ENCODE measurements at places on chromosomes 6 and 20.

DNA sequence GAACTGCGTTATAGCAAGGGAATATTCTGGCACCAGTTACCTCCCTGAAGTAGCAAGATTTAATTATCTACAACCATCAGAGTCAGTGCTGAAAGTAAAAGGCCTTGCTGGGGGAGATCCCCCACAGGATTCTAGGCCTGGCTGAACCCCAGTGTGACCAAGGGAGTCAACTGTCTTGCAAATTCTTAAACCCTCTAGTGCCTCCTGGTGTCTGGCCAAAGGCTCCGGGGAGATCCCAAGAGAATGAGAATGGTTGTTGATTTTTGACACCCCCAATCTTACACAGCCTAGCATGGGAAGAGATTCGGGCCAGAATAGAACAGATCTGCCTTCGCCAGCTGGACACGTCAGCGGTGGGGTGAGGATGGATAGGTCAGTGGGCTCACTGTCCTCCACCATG, 179.4 kb downstream of the ERMARD start:
- no peak for DNase-seq

- no peak for DNase-seq
Measured at GRCh38 chr6:13395272-13396237, 67.2 kb upstream of the TBC1D7 start.

DNA sequence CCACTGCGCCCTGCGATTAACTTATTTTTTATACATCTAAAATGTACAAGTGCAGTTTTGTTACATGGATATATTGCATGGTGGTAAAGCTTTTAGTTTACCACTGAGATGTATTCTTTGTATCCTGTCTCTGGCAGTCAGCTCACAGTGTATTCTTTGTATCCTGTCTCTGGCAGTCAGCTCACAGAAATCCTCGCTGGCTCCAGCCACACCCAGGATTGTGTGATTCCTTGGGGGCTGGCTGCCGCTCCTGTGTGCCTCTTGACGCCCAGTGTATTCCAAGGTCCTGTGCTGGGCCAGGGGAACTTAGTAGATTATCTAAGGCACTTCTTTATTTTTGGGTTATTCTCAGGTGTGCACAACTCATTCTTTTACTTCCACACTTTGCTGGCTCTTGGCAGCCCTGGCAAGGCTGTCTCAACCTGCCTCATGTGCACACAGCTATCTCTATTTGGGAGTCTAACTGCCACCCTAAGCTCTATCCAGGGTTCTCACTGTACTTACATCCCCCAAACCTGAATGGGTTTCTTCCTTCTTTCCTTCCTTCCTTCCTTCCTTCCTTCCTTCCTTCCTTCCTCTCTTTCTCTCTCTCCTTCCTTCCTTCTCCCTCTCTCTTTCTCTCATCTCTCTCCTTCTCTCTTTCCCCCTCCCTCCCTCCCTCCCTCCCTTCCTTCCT, 12.4 kb upstream of the RNF24 start:
- no peak for DNase-seq

- DNase-seq, result no peak
Measured at GRCh38 chr20:9144643-9145042, 75.8 kb downstream of the PLCB4 start.

DNA sequence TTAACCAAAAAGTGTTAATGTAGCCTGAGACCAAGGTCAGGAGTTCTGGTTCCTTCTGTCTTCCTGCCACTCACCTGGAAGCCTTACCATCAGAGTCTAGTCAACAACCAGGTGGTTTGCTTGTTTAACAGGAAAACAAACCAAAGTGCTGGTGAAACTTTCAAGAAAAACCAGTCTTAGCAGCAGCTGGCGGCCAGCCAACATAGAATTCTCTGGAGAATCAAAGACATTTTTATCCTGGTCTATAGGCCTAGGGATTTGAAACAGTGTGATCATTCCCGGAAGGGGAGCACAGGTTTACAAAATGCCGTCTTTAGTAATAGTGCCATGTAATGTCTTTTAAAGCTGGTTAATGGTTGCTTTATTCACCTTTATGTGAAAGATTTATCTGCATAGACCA, 146.6 kb upstream of the AKIRIN2 start:
- no peak for DNase-seq

DNA sequence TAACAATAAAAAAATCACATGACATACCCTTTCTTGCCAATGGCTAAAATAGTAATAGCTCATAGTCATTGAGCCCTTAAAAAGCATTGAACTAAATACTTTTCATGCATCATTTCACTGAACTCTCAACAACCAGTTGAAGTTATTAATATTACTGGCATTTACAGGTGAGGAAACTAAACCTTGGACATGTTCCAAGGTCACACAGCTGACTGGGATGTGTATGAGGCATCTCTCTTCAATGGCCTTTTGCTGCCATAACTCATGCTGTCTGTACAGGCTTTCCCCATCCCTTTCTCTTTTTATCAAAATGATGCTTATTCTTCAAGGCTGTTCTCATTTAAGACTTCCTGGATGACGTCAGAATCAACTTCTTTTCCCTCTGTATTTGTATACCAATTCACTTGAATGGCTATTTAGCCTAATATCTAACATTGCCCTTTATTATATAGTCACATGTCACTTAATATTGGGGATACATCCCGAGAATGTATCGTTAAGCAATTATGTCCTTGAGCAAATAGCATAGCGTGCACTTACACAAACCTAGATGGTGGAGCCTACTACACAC, 476.4 kb downstream of the KIF16B start:
- DNase-seq, result no peak

DNA sequence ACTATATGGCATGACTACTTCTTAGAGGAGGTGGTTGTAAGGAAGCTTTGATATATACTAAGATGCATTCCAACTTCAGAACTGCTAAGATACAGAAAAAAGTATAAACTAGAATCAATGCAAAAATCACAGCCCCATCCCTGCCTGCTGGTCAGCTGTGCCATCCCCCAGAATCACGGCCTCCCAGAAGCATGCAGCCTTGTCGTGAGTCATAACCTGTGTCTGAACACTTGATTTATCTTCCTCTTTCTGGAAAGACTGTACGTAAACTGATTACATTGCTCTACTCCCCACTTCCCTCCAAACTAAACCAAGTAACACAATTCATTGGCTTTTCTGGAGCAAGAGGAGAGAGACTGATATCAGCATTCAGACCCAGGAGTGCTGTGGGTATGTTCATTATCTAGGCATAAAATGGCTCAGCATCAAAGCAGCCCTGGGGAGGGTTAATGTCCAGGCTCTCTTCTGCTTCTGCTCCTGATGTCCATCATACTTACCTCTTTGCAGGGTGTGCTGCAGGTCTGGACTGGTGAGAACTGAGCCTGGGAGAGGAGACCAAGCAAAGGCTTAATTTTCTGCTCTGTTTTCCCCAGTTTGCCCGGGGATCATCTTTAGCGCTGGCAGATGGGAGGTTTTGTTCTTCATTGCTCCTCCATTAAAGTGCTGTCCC, 18.4 kb downstream of the SCP2D1 start:
- DNase-seq, result no peak

DNA sequence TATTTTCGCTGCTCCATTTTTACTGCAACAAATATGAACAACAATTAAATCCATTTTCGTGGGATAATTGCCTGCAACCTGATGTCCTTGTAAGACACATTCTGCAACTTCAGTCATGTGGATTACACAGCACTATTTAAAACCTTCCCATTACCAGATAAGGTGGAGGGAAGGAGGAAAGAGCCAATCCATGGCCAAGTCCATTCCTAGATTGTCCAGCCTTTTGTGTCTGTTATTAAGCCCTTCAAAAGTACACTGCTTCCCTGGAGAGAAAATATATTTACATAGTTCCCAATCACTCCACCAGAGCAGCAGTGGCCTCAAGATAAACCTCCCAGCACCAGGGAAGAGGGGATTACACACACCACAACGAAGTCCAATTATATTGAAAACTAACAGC, 347.9 kb downstream of the CDH26 start:
- DNase-seq, result no peak

DNA sequence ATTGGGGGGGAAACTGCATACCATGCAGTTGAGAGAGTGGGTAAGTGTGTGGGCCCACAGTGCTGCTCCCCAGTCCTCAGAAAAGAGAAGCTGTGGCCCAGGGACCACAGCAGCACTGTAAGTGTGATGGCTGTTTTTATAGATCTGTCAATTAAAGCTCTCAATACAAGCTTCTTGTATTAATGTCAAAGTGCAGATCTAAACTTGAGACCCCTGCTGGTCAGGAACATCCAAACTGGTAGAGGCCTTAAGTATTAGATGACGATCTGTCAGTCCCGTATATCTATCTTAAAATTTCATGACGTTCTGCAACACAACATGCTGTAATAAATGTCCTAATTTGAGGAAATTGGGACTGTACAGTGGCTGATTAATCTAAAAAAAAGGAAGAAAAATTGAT, 74.8 kb downstream of the TULP4 start:
- DNase-seq, result no peak

DNA sequence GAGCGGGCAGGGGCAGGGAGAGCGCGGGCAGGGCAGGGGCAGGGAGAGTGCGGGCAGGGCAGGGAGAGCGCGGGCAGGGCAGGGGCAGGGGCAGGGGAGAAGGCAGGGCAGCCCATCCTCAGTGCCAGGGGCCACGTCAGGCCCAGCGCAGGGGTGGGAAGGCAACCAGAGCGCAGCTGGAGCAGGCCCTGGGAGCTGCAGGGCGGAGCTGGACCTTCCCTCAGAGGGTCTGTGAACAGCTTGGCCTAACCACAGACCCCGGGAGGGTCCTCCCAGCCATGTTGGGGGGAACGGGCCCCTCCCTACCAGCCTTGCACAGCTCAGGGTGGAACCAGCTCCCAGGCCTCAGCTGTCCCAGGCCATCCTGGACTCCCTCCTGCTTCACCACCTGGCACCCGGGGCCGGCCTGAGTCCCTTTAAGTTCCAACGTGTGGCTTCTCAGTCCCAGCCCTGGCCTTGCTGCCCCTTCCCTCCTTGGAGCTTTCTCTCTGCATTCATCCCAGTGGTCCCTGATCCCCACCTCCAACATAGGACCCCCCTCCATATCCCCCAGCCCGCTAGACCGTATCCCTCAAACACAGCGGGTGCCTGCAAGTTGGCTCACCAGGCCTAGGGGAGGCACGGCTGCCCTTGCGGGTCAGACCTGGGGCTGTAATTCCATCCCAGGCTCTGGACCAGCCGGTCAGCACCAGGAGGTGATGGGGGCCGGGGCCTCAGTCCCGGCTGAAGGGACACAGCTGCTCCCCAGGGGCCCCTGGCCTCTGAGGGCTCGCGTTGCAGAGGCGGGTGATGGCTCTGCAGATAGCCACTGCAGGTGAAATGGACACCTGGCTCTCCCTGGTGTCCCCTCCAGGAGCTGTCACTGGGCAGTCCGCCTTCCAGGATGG, 5.6 kb upstream of the ZBTB46 start:
- DNase-seq, result no peak

GRCh38 chr6:99349171-99350141, at the start of gene FAXC:
FAXC (minus strand) TSS chr6:99349674; CDS start chr6:99349372, 302 bp downstream.
- DNase-seq, result peak; percentile 80

GRCh38 chr6:44470746-44471145, 83.2 kb downstream of the CDC5L start:
- no peak for DNase-seq

GRCh38 chr6:156876302-156876701, 99.1 kb downstream of the ARID1B start:
- no peak for DNase-seq

- no peak for DNase-seq
Measured at GRCh38 chr20:60935971-60936370, 316.1 kb upstream of the CDH4 start.

DNA sequence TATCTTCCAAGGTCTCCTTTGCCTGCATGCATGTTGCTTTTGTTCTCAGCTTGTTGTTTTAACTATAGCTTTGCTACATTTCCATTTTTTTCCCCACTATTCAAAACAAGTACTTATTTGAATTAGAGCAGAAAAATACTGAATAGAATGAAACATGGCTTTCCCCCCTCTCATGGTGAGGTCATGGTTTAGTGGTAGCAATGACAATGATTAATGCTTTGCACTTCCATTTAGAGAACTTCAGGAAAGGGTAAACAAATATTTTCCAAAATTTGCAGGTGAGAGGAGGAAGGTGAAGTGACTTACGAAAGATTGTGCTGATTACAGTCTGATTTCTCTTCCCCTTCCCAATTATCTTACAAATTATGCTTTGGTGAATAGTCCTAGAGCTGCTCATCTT, 47.8 kb upstream of the TRAF3IP2 start:
- DNase-seq, result no peak

DNA sequence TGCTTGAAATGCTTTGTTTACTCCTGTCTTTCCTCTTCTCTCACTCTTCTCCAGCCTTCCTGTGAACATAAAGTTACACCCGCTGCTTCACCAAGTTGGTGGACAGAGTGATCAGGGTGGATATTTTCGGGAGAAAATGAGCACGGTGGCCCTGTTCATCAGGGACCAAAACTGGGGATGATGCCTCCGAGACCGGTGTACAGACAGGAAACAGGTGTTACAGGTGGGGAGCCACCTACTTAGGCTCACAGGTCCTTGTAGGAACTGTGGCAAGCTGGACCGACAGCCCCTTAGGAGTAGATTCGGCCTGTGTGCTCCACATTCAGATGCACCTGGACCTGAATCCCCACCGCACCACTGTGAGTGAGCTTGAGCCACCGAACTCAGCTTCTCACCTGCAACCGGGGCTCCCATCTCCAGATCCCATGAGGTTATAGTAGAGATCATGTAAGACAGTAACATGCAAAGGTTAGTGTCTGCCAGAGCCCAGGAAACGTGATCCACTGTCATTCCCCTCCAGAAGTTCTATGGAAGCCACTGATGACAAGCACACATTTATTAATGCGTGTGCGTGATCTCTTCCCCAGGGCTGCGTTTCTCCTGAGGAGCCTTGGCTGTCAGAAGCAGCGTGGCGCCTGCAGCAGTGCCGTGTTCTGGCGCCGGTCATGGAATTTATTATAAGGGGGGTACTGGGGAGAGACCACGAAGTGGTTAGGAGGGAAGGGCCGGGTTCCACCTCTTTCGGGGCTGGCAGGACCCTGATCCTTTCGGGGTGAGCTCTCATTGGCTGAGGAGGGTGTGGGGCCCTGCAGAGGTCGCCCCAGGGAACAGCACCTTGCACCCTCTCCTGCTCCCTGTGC, 94.2 kb downstream of the ERMARD start:
- no peak for DNase-seq

DNA sequence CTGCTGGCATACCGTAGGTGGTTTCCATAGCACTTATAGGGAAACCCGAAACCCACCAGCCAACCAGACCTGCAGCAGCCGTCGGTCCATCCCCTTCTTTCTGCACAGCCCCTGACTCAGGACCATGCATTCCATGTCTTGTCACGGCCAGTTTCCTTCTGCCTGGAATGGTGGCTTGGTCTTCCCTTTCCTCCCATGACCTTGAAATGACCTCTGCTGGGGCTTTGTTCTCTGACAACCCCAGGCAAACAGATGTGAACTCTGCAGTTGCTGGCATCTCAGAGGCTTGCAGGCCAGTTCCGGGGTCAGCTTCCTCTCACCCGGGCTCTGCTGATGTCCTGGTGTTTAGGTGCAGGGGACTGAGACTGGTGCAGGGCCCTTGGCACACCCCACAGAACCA, 250.8 kb downstream of the SMOC2 start:
- no peak for DNase-seq
